ENCODE measurements at places on chromosomes 4 and X.

GRCh38 chr4:122555216-122555615, 65.7 kb downstream of the IL21 start:
- no peak for DNase-seq

GRCh38 chr4:20084488-20084887, 167.2 kb upstream of the SLIT2 start:
- no peak for DNase-seq

DNA sequence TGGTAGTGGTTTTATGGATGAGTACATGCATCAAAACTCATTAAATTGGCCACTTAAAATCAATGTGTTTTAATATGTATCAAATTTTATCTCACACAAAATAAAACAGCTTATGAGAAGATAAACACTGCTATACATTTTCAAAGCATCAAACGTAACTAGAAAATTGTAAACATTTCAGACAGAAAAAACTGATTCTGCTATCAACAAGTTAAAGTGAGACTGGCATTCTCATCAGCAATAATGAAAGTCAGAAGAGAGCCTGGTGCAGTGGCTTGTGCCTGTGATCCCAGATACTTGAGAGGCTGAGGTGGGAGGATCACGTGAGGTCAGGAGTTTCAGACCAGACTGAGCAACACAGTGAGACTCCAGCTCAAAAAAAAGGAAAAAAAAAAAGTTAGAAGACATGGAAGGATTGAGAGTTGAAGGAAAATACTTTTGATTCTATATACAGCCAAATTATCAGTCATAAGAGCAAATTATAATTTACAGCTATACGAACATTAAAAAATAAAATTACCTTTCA, 2.9 kb downstream of the TBCK start:
- DNase-seq, result no peak

DNA sequence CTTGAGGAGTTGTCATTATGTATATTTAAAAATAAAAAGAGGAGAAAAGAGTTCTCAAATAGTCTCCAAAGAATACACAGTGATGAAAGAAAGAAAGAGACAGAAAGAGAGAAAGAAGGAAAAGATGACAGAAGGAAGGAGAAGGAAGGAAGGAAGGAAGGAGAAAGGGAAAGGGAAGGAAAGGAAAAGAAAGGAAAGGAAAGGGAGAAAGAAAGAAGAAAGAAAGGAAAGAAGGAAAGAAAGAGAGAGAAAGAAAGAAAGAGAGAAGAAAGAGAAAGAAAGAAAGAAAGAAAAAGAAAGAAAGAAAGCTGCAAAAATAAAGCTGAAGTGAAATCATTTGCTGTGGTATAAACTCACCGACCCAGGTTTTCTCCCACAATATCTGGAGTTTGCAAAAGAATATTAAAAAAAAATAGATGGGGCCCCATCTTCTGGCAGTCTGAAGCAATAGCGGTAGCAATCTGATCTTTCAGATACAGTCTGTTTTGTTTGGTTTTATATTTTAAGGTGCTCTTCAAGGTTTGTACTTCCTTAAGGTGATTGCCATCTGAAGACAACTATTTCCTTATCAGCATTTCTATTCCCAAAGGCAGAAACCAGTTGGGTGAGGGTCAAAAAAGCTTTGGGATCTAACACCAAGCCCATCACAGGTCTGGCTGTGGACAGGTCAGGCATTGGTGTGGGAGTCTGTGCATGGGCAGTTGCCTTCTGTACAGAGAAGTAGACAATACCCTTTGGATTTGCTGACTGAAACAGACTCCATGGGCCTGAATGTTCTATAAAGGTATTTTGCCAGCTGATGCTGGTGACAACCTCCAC, 160.4 kb downstream of the CPEB2 start:
- no peak for DNase-seq

DNA sequence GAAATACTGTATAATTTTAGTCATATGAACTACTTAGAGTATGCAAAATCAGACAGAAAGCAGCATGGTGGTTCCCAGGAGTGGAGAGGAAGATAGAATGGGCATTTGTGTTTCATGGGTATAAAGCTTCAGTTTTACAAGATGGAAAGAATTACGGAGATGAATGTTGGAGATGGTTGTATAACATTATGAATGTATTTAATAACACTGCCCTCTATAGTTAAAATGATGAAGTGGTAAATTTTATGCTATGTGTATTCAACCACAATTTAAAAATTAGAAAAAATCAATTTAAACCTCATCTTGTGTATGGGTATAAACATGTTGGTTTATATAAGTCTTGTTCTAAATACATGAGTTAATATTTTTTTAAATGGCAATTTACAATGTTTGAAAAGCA, 521.1 kb downstream of the FSTL5 start:
- no peak for DNase-seq

DNA sequence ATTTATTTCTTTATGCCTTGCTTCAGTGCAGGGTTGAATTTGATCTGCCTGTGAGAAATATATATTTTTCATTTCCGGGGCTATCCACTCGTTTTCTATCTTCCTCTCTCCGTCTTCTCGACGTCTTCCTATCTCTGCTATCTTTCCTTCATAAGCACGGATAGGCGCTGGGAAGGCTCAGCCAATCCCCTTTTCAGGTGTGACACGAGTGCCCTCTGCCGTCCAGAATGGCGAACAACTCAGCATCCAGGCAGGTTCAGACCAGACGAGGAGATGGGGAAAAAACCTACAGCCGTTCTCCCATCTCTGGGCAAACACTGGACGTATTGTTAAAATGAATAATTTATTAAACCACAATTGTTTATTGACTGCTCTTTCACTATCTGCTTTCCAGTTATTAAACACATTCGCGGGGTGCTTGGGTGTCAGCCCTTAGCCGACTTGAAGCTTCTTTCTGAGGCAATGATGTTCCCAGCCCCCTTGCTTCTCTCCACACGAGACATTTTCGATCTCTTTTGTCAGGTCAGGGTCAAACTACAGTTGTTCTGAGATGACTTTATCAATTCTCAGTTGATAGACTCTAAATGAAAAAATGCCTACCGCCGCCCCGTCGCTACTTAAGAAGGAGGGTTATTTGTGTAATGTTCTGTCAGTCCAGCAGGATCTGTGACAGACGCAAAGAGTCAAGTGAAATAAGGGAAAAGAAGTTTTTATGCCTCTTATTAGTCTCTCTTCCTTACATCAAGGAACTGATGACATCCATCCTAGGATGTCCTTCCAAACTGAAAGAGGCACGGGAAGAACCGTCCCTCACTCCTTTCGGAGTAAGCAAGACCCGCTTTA, 96.3 kb upstream of the NOCT start:
- peak; percentile 43 for DNase-seq

DNA sequence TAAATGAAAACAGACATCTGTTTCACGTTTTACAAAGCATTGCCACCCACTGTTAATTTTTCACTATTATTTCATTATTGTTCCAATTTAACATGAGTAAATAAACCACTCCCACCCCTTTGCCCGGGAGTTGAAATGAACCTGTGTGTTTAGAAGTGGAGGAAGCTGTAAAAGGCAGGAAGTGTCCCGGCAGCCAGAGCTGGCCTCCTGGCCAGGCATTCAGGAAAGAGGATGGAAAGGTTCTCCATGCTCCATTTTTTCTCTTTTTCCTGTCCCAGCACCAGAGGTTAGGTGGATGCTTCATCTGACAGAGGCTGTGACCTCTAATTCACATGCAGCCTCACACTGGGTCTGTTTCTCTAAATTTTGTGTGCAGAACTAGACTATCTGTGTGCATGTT, 55.5 kb upstream of the LNX1 start:
- DNase-seq, result no peak

DNA sequence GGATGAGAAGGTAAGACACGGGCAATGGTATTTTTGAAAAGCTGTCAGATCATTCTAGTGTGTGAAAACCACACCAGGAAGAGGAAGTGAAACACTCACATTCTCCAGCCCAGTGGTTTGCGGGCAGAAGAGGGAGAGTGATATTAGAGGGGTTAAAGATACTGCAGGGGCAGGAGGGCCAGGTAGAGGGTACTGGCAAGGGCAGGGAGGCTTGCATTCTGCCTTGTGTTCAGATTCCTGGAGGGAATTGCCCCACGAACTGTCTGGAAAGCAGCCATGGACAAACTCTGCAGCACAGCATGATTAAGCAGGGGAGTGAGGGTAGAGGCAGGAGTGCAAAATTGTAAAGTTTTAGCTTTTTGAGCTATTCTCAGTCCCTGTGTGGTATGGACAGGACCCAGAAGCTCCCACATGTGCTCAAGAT, 30.9 kb downstream of the NIPAL1 start:
- peak; percentile 67 for DNase-seq

DNA sequence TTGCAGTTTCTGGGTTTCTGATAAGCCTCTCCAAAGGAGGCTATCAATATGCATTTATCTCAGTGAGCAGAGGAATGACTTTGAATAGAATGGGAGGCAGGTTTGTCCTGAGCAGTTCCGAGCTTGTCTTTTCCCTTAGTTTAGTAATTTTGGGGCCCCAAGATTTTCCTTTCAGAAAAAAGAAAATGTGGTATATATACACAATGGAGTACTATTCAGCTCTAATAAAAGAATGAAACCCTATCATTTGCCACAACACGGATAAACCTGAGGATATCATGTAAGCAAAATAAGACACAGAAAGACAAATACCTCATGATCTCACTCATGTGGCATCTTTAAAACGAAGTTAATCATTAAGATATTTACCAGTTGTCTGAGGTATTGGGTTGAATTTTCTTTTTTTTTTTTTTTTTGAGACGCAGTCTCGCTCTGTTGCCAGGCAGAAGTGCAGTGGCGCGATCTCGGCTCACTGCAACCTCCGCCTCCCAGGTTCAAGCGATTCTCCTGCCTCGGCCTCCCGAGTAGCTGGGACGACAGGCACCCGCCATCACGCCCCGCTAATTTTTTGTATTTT, 540 bp downstream of the ZNF721 start:
- DNase-seq, result no peak

DNA sequence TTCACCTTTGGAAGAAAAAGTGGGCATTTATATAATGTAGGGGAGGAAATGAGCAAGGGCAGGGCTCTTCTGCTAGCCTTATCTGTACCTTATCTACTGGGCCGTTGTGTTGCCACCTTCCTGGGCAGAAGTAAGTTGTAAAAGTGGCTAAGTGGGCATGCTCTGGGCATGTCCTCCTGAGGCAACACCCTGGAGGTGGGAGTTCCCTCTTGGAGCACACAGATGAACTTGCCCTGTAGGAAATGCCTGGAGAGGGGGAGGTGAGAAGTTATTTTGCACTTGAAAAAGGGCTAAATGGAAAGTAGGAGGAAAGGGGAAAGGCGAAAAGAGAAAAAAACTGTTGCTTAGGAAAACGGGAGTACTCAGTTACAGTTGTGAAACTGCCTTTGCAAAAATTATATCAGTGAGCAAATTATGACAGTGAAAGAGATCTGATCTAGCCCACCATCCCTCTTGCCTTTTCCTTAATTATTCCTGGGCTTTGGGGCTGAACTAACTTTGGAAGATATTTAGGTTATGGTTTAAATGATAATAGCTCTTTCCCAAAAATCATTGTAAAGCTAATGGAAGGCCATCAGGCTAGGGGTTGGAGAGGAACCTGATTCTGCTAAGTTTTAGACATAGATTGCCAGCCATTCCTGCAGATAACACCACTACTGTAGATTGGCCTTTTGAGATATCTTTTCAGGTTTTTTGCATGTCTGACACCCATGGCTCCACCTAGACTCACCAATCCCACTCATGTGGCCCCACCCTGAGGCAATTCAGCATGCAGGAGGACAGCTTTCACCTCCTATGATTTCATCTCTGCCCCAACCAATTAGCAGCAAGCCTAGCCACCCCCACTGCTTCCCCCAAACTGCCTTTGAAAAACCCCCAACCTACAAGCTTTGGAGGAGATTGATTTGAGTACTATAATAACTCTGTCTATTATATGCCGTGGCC, 20.5 kb upstream of the ZNF81 start:
- no peak for DNase-seq

GRCh38 chr4:107900508-107900907, 30.8 kb upstream of the CYP2U1 start:
- no peak for DNase-seq

GRCh38 chr4:31341601-31342359, 621.6 kb downstream of the PCDH7 start:
- no peak for DNase-seq

- DNase-seq, result no peak
Observed at GRCh38 chrX:119489212-119490074, 21.2 kb downstream of the SLC25A5 start.

GRCh38 chr4:168499241-168499640, 2.4 kb downstream of the PALLD start:
- no peak for DNase-seq

DNA sequence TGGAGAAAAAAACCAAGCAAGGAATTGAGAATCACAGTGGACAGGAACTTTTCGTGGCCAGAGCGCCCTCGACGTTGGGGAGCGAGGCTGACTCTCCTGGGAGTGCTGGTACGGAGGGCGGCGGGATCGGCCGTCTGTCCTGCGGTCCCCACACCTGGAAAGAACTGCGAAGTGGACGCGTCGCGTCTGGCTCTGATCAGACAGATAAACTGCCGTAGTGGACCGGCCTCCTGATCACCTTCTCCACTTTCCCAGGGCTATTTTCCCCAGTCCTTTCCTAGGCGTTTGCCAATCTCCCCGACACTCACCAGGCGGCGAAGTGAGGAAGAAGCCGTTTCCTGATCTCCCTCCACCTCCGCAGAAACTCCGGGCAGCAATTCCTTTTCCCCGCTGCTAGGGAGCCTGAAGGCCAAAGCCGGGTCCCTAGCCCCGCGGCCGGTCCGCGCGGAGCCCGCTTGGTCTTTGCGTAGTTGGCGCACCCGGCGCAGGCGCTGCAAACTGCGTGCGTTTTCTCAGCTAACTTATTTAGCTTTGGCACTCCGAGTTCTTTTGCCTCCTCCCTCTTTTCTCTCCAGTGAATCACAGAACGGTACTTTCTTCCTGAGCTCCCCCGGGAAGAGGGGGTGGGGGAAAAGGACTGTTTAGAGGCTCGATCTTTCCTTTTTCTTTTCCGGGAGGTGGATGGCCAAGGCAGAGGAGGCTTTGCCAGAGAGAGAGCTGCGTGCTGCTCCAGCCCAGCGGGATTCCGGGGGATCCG, at the start of gene ARSJ:
TSS of gene ARSJ (minus strand) at position 500 of the 757 bp plus-strand sequence. CDS start 813 bp downstream, outside the sequence.
- peak; percentile 7 for DNase-seq

- DNase-seq, result no peak
Observed at GRCh38 chrX:10577853-10578252, 42.5 kb downstream of the MID1 start.

DNA sequence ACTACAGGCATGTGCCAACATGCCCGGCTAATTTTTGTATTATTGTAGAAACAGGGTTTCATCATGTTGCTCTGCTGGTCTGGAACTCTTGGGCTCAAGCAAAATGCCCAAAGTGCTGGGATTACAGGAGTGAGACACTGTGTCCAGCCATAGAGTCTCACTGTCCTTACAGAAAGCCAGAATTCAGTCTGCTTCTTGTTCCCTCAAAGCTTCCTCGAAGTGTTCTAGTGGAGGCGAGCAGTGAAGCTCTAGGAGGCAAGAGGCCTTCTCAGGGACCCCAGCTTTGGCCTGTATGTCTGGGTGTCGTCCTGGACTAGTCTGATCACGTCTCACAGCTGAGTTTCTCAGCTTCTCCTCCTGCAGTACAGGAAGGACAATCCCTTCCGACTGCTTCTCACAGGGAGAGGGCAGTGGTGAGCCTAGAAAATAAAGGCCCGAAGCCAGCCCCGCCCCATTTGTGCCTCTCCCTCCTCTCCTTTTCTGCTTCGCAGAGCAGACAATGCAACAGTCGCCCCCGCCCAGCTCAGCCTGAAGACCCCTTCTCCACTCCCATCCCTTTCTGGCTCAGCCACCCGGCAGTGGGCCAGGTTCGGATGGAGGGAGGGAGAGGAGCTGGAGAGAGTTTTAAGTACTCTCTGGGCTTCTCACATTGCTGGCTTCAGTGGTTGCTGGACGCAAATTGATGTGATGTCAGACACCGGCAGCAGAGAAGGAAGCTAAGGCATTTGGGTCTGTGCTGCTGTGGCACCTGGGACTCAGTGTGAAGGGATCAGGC, 11.1 kb upstream of the FAM3A start:
- peak; percentile 47 for DNase-seq
